Activated naive CD4-positive, alpha-beta T cell treated with anti-CD3 and anti-CD28 coated beads for 36 hours (primary cell): ENCODE measurements at places on chromosomes 2 and 18.

DNA sequence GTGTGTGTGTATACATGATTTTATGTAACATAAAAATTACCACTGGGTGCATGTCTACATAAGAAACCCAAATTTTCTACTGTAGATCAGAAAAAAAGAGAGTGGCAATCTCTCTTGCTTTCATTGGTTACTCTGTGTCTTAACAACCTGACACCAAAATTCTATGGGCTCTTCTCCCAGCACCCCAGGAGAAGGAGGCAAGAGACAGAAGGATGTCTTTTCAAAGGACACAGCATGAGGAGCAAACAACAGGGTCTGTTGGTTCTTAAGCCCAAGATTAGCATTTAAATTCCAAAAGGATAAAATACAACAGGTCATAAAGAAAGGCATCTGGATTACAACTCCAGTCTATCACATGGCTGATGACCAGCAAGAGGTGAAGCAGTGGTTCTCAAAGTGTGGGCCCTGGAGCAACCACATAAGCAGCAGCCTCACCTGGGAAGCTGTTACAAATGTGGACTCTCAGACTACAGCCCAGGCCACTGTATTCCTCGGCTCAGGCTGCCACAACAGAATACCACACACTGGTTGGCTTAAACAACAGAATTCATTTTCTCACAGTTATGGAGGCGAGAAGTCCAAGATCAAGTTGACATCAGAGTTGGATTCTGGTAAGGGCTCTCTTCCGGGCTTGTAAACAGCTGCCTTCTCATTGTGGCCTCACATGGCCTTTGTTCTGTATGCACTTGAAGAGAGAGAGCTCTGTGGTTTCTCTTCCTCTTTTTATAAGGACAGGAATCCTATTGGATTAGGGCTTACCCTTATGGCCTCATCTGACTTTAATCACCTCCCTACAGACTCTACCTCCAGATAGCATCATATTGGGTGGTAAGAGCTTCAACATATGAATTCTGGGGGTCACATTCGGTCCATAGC lies 79.8 kb upstream of the RNF152 start:
- no peak for DNase-seq

- DNase-seq = no peak
Observed at GRCh38 chr18:48397021-48397420, 12.2 kb downstream of the ZBTB7C start.

DNA sequence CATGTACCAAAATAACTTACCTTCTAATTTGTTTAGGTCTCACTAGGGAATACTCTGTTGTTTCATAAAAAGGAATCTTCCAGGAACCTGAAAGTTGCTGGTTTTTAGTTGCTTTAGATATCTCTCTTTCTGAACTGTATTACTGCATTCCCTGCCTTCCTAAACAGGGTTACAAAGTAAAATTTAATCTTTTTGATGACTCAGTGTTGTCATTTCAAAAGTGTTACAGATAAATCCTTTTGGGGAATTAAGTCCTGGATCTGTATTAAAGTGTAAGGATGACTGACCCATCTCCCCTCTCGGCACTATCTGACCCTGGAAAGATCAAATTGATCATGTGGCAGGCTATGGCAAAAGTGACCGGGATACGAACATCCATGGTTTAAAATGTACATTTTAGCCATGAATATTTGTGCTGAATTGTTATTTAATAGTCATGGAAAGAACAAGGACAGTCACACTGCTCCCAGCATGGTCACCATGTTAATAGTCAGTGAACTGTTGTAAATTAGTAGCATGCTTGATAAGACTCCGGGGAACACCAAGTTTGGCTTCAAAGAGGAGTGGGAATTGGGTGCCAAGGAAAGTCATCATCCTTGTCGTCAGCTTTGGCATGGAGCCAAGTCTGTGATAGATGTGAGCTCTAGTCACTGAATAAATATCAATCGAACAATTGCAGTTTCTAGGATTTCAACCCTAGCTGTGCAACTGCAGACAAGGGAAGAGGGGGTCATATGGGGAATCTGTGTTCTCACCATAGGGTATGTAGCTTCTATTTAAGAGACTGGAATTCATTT lies 4.2 kb downstream of the PLEKHA3 start:
- no peak for DNase-seq

DNA sequence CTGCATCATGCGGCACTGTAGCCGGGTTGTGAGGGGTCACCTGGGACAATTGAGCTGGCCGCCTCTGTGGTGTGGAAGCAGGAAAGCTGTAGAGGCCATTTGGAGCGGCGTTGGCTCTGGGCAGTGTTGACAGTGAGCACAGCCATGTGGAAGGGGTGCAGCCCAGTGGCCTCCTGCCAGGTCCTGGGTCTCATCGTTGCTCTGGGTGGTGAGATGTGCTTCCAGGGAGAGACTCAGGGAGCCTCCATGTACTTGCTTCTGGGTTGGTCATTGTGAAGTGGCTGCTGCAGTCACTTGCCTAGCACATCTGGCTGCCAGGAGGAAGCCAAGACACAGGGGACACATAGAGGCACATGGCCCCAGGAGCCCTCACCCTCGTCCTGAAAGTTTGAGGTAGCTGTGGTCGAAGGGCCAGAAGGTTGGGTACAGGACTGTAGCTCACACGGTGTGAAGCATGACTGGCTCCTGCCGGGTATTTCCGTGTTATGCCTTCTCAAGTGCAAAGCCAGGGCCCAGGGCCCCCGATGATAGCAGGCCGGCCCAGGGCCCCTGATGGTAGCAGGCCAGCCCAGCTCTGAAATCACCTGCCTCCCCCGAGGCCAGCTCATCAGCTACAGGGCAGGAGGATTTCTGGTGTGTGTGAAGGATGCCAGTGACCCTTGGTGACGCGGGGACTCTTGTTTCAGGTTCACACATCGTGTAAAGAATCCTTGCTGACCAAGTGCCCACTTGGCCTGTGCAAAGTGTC lies 82.6 kb downstream of the DGKD start:
- DNase-seq = no peak

- no peak for DNase-seq
Observed at GRCh38 chr2:147260241-147260640, 584.6 kb upstream of the ACVR2A start.

DNA sequence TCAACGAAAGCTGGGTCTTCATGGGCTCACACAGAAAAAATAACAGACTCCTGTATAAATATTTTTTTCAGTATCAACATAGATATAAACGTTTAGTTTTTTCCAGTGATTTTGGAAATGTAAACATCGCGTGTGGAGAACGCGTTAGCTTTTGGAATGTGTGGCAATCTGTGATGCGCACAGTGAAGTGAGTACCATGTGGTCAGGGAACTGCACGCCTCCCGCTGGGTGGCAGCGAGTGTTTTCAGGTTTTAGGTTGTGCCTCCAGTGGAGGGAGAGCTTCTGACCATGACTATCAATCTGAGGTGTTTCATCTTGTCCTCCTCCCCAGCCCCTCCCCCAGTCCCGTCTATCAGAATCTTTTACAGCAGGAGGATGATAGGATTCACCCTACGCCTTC lies 127.8 kb downstream of the ARHGAP28 start:
- DNase-seq = no peak

- DNase-seq = no peak
Observed at GRCh38 chr18:35786365-35787042, 186.0 kb upstream of the RMP24 start.

DNA sequence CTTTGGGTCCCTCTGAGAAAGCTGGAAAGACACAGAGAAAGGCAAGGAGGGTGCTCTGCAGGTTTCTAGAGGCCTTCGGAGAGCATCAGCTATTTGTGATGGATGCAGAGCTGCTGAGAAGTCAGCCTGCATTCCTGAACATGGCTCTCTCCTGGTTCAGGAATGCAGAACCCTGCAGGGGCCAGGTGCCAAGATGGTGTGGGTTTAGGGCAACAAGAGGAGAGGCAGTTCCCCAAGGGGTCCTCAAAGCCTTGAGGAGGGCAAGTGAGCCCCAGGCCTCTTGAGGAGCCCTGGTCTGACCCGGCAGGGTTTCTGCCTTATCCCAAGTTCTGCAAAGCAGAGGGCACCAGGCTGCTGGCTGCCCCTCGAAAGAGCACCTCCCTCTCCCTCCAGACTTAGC lies 93.3 kb downstream of the HS1BP3 start:
- DNase-seq = no peak

GRCh38 chr2:188787021-188787657 lies 187.0 kb upstream of the COL3A1 start:
- no peak for DNase-seq

DNA sequence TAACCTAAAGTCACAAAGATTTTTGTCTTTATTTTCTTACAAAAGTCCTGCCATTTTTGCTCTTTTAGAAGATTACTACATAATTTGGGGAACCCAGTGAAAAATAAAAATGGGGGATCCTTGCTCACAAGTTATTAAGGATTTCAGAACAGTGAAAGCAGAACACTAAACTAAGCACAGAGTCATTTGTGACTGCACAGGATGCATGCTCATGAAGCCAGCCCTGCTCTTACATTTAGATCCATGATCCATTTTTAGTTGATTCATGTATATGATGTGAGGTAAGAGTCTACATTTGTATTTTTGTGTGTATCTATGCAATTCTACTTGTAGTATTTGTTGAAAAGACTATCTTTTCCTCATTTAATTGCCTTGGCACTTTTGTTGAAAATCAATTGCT lies 21.8 kb downstream of the SP140L start:
- peak; percentile 49 for DNase-seq

DNA sequence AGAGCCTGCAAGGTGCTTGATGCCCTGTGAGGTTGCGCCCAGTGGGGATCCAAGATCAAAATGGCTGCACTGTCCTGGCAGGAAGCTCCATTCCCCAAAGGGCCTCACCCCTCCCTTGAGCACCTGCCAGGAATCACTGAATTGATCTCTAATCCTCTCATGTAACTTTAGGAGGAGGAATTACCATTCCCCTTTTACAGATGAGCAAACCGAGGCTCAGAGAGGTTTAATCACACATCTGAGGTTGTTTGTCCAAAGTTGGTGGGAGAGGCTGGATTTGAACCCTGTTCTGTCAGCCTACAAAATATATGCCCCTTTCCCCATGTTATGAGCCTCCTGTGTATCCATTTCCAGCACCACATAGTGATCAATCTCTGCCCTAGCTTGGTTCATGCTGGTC lies 10.5 kb downstream of the ASIC4 start:
- no peak for DNase-seq

- peak; percentile 52 for DNase-seq
Observed at GRCh38 chr18:51028201-51028805, 1.7 kb upstream of the SMAD4 start.

GRCh38 chr18:814300-815084 lies 2.5 kb upstream of the YES1 start:
- no peak for DNase-seq

GRCh38 chr2:101204400-101205115 lies 48.1 kb upstream of the CNOT11 start:
- DNase-seq = no peak

DNA sequence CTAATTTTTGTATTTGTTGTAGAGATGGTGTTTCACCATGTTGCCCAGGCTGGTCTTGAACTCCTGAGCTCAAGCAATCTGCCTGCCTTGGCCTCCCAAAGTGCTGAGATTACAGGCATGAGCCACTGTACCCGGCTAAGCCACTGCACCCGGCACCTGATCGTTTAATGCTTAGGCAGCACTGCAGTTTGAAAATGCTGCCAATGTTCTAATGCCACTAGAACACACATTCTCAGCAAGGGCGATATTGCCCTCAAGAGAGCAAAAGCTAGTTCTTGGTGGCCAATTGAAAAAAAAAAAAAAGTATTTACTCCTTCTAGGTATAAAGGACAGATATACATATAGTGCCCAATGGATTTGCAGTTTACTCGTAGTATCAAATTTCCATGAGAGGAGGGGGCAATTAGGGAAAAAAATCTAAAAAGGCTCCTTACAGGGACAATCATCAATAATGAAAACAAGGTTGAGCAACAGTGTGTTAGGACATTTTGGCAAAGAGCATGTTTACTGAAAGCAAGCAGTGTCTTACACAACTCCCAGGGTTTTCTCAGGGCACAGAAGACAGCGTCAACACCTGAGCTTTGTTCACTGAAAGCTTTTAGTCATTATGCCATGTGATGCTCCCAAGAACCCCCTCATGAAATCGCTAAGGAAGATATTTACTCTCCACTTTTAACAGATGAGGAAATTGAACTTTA lies 199.9 kb upstream of the PKDCC start:
- DNase-seq = no peak

DNA sequence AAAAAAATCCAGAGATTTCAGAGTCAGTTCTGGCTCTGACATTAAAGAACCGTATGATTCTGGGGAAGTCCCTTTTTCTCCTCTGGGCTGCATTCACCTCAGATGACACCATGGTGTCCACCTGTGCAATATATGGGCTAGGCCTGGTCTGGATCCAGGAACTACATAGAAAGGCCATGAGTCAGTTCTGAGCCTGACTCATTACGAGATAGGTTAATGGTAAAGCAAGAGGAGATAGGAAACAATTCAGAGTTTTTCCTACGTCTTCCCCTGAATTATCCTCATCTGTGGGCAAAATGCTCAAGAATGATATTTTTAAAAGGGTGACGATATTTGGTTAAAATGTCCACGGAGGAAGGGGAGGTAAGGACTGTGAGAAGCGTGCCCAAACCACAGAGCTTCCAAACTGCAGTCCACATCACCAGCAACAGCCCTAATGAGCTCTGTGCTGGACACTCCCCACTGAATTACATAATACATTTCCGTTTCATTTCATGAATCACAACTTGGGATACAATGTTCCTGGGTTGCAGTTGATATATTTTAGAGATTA lies 180.1 kb upstream of the OSR1 start:
- DNase-seq = no peak

DNA sequence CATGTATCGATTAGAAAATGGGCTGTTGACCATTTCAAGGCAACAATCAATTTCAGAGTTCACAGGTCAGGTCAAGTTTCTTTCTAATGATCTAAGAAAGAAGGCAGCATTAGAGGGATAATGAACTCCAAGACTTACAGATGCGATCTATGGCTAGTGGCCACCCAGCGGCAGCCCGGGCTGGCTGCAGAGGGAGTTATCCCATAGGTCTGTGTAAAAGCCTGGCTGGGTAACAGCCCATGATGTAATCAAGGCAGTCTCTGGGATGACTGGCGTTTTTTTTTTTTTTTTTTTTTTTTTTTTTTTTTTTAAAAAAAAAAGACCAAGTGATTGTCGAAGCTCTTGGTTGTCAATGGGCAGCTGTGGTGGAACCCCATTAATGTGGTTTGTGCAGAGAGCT lies 171.1 kb upstream of the SKOR2 start:
- DNase-seq = no peak

DNA sequence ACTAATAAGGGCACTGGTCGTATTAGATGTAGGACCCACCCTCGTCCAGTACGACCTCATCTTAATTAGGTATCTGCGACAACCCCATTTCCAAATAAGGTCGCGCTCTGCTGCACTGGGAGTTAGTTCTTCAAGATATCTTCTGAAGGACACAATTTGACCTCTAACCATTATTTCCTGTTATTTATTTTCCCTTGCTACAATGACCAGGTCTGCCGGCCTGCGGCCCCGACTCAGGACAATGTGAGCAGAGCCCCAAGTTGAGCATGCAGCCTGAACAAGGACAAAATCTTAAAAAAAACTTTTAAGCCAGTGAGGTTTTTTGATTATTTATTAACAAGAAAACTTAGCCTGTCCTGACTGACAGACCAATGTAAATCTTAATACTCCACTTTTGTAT lies 107.6 kb downstream of the SMIM21 start:
- DNase-seq = no peak
